ENCODE measurements at places on chromosomes 13 and 19.

DNA sequence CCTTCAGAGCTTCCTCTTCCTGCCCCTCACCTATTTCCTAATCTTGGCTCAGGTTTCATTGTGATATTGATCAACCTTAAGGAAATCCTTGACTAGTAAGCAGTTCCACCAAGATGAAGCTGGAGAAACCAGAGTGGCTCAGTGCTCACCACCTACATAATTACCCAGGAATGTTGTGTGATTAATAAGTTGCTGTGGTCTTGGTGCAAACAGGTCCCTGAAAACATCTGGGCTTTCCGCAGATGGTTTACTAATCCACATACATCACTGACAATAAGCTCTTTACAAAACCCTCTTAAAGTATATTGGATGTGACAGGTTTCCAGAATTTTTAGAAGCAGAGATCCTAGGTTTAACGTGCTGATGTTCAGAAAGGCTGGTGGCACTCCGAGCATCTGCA is 8.6 kb upstream of the SERP2 start:
- DNase-seq = no peak

DNA sequence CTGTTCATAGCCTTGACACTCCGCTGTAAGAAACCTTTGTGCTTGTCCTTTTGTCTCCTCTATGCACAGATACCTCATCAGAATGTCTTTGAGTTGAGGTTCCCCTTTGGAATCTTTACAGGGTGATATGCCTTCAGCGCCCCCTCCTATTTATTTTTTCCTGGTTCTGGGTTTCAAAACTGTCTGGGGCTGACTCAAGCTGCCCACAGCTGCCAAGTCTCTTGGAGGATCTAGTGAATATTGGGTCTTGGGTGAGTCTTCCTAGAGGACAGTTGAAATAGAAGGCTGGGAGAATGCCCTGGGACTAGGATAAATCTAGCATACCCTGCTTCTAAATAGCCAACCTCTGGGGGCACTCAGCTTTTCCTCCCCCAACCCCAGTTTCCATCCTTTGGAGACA is 930 bp downstream of the ZNF136 start:
- no peak for DNase-seq

DNA sequence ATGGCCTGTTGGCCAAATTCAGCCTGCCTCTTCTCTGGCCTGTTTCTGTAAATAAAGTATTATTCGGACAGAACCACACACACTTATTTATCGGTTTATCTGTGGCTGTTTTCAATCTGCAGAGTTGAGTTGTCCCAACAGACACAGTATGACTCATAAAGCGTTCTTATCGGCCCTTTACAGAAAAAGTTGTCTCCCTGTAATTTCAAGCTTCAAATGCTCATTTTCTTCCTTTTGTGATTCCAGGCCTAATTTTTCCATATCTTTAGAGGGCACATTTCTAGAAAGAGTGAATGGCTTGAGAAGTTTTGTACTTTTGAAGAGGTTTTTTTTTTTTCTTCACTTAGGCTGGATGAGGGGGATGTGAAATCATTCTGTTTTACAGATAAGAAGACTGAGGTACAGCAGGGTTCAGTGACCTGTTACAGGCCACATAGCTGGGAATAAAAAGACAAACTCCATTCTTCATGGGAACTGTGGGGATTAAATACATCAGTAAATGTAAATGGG is 440.9 kb downstream of the TSHZ3 start:
- no peak for DNase-seq

GRCh38 chr19:6150289-6150688 is 14.8 kb downstream of the ACSBG2 start:
- no peak for DNase-seq

DNA sequence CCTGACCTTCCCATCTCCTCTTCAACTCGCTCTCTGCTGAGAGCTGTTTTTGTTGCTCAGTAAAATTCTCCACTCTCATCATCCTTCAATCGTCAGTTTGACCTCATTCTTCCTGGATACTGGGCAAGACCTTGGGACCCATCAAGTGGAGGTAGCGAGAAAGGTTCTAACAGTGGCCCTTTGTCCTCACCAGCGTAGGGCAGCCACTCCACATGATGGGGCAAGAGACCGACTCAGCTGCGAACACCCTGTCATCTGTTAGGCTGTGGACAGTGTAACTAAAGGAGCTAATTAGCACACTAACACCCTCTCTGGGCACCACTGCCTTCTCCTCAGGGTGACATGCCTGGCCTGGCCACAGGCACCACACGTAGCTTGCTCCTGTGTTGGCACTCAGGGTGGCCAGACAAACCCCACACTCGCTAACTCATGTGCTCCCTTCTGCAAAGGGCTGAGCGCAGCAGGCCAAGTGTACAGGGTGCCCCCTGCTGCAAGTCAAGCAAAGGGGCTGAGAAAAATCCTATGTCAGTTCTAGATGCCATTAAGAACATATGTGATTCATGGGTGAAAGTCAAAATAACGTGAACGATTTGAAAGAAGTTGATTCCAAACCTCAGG is 1216.0 kb downstream of the SLITRK5 start:
- DNase-seq = peak; percentile 43

All from H9 (cell line).